ENCODE measurements at places on chromosomes 3 and 15.

DNA sequence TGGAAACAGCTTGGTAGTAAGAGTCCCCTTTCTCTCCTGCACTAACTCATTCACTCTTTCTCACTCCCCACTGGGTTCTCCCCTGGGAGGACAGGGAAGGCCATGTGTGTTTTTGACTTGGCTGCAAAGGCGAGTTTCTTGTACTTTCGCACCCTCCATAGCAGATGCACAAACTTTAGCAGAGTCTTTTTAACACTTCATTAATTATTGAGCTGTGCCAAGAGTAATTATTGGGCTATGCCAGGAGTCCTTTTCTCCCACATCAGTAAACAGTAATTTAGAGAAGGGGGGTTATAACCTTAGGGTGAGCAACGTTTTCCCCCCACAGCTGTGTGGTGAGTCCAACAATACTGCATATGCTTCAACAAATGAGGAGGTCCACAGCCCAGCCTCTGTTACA is 224.4 kb upstream of the ATP11B start:
- no peak for DNase-seq

DNA sequence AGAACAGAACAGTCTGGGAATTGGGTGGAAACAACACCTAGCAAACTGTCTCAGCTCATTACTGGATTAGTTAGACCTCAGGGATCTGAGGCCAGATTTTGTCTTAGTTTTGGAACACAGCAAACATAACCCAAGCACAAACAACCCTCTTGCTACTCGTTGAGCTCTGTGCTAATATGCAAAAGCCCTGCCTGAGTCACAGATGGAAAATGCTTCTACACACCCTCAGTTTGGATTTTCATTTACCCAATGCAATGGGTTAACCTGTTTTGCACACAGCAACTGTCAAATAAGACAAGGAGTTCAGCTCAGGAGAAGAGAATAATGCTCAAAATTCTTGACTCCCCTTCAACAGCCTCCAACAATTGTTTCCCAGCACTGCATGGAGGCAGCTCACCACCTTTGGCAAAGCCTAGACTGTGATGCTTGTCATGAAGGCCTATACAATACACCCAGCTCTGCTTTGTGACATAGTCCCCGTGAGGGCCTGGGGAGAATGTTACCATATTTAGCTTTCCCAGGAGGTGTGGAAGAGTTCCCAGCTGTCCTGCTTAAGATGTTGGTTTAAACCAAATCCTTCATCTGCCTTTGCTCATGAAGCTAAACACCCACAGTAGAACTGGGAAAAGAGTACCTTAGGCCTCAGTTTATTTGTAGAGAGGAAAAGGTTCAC is 68.9 kb upstream of the MNS1 start:
- DNase-seq, result no peak

DNA sequence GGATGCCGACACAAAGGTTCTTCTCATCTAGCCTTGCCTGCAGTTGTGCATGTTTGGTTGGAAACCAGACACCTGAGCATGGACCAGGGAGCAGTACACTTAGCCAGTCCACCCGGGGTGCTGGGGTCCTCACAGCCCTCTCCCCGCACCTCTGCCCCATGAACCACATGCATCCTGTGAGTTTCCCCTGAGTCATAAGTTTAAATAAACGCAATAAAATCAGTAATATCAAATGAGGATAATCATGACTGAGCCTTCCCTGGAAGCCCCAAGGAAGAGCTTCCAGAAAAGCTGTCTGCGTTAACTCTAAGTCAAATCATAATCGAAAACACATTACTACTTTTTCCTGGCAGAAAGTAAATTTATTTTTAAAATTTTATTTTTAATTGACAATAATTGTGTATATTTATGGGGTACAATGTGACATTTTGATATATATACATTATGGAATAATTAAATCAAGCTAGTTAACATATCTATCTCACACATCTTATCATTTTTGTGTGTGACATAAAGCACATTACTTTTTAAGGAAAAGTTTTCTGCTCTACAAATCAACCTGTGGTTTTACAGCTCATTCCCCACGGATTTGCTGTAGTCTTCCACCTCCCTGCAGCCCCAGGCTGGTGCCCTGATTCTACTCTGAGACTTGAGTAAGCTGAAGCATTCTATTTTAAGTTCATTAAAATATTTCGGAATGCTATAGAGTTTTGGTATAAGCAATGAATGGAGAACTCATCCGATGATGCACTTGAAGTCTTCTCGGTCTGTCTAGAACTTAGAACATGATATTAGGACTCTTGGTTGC is 166.0 kb upstream of the EIF1B start:
- DNase-seq, result no peak

- DNase-seq, result no peak
These were observed 128.3 kb upstream of the BFSP2 start for GRCh38 chr3:133271539-133271938.

DNA sequence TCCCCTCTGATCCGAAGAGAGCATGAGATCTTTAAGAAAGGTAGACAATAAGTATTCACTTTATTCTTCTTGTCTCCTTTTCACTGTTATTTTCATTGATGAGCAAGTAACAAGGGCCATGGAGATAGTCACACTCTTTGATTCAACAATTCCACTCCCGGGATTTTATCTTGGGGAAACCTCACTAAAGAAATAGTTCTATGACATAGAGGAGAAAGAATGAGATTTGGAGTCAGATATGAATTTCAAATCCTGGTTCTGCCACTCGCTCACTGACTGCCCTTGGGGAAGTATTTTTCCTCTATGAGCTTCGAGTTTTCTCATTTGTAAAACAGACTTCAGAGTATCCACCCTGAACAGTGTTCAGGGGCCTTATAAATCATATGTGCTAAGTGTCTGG is 514.6 kb downstream of the NLGN1 start:
- DNase-seq, result no peak

Measured in nucleus accumbens (tissue), 56 donors.